ENCODE measurements at places on chromosomes 16 and 17.

GRCh38 chr16:11501632-11502031 lies 85.1 kb downstream of the LITAF start:
- DNase-seq, result no peak

GRCh38 chr17:77153999-77154586 lies 13.3 kb downstream of the SEC14L1 start:
- DNase-seq, result no peak

DNA sequence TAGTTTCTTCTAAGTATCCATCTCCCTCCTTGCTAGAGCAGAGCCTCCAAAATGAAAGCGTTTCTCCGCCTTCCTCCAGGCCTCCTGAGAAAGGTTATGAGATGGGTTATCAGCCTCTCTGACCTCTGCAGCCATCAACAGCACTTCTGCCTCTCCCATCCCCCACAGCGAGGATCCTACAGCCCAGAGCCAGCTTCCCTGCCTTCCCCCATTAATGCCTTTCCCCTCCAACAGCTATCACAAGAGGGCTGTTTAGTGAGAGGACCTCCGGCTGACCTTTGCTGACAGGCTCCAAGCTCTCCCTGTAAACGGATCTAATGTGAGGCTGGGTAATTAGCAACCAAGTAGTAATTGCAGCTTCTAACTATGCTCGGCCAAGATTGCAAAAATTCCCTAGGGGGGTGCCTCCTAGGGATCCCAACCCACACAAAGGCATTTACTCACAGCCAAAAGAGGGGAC lies 55.8 kb downstream of the ZFHX3 start:
- no peak for DNase-seq

DNA sequence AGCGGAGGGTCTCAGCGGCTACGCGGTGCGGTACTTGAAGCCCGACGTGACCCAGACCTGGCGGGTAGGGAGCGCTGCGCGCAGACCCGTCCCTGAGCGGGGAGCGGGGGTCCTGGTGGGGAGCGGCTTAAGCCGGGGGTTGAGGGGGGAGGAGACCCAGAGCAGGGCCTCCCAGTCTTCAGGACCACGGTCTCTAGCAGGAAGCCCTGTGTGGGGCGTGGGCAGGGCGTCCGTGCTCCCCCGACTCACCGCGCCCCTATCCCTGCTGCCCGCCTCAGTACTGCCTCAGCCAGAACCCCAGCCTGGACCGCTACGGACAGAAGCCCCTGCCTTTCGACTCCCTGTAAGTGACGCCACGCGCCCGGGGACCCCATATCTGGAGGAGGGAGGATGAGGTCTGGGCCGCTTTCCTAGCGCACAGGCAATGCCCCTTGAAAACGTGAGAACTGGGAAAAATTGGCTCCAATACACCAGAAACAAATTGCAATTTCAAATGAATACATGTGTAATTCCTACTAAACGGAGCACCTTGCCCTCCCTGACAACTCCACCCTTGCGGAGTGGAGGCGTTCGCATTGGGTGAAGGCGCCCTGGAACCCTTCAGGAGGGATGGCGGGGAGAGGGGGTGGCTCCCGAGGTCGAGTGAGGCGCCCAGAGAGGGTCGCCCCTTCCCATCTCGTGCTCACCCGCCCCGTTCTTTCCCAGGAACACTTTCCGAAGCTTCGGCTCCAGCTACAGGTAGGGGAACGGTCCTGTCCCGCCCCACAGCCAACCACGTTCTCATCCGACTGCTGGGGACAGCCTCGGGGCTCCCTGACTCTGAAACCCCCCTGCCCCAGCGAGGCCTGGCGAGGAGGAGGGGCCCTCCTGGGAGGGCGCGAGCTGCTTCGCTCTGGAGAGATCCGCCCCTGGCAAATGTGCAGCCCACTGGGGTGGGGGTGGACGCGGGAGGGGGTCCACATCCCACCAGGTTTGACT lies 14.6 kb upstream of the CNGB1 start:
- no peak for DNase-seq

- DNase-seq, result no peak
These were observed 634.1 kb upstream of the RBFOX1 start for GRCh38 chr16:6698548-6698947.

DNA sequence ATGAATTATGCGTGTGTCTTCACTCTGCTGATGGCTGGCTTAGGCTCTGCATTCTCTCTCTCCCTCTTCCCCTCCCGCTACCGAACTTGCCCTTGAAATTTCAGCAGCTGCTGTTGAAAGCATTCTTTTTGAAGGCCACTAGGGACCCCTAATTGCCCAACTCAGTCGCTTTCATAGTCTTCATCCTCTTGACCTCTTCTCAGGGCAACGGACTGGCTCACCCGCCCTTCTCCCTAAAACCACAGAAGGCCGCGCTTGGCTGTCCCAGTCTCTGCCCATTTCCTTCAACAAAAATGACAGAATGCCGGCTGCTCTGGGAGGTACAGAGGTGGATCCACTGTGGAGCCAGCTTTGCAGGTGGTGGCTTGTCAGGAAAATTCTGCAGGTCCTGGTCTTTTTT lies 21.0 kb upstream of the FMNL1 start:
- DNase-seq, result no peak

- no peak for DNase-seq
These were observed 82.8 kb downstream of the SNX29 start for GRCh38 chr16:12059216-12059769.

- DNase-seq, result peak; percentile 74
These were observed 11.2 kb downstream of the PIK3R5 start for GRCh38 chr17:8954339-8954738.

DNA sequence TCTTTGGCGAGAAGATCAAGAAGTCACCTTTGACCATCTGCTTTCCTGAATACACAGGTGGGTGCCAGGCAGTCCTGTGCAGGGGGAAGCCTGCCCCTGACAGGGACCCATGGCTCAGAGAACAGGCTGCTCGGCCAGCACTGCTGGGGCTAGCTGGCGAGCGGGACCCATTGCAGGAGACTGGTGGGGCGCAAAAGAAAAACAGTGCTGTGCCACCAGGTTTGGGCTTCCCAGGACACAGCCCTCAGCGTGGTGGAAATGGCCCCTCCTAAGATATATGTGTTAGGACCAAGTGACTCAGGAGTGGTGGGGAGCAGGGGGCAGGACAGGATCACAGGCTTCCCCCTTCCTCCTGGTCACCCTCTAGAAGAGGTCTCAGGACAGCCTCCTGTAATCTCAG lies 73.9 kb downstream of the AMFR start:
- no peak for DNase-seq

DNA sequence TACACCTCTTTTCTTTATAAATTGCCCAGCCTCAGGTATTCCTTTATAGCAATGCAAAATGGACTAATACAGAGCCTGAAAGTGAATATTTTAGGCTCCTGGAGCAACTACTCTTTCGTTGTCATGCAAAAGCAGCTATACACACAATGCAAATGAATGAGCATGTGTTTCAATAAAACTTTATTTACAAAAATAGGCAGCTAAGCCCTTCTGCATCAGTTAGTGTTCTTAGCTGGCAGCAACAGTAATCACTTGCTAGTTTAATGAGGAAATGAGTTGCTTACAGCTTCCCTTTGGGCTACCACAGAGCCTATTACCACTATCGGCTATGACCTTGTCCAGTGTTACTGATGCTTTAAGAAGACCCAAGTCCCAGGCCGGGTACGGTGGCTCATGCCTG lies 402.9 kb downstream of the XYLT1 start:
- no peak for DNase-seq

DNA sequence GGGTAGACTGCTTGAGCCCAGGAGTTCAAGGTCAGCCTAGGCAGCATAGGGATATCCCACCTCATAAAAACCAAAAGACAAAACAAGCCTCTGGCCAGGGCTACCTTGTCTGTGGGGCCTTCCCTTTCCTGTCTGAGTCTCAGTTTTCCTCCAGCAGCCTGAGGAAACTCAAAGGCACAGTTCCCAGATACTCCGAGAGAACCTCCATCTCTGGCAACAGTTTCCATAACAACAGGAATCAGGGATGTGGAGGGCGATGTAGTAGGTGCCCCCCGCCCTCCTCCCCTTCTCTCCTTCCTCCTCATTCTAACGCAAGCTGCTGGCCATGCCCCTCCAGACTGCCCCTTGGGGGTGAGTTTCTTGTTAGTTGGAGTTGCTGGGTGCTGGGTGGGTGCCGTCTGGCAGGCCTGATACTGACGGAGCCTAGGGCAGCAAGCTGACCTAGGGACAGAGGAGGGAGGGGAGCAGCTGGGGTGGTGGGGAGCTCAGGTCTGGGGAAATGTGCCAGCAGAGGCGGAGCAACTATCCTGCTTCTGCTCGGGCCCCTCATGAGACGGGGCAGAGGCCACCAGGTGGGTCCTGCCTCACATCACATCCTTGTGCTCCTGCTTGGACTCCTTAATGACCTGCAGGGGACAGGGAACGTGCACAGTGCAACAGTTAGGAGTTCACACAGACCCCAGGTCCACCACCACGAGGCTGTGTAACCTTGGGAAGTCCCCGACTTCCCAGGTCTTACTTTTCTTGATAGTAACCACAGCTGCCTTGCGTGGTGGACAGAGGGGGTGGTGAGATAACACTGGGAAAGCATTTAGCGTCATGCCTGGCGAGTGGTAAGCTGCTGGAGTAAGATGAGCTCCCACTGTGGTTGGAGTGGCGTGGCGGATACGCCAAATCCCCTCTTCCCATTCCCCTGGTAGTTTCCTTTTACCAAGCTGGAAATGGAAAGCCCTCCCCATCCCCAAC lies 7.8 kb upstream of the EFTUD2 start:
- no peak for DNase-seq

GRCh38 chr17:71855010-71855409 lies 265.8 kb upstream of the SOX9 start:
- no peak for DNase-seq

DNA sequence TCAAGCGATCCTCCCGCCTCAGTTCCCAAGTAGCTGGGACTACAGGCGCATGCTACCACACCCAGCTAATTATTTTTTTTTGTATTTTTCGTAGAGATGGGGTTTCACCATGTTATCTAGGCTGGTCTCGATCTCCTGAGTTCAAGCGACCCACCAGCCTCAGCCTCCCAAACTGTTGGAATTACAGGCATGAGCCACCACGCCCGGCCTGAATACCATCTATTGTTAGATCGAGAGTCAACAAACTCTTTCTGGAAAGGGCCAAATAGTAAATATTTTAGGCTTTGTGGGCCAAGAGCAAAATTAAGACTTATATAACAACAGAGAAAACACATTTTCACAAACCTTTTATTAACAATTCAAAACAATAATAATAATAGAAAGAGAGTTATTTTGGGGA lies 41.6 kb downstream of the MEOX1 start:
- DNase-seq, result no peak

DNA sequence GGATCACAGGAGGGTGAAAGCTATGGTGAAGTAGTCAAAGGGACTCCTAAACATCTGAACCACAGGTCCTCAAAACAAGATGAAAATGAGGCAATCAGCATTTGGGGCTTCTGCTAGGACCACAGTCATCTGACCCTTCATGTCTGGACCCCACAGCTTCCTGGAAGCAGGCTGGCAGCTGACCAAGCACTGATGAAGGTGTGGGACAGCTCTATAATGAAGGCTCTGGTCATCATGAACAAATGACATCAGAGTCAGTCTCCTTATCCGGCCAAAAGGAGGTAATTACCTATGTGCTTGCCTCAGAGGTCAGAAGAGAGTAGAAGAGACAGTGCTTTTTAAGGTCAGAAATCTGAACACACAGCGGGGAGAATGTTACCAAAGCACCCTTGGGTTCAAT lies 101.2 kb upstream of the GNAO1 start:
- DNase-seq, result no peak

All from activated gamma-delta T cell treated with anti-CD3 and anti-CD28 coated beads, Interleukin-2, amount 50 U/mL, for 16 hours (primary cell).